Stimulated activated CD4-positive, alpha-beta T cell treated with anti-CD3 and anti-CD28 coated beads, Interleukin-1b, Interleukin-23, amount 100 ng/mL, for 48 hours (primary cell): ENCODE measurements at places on chromosomes 7 and 10.

DNA sequence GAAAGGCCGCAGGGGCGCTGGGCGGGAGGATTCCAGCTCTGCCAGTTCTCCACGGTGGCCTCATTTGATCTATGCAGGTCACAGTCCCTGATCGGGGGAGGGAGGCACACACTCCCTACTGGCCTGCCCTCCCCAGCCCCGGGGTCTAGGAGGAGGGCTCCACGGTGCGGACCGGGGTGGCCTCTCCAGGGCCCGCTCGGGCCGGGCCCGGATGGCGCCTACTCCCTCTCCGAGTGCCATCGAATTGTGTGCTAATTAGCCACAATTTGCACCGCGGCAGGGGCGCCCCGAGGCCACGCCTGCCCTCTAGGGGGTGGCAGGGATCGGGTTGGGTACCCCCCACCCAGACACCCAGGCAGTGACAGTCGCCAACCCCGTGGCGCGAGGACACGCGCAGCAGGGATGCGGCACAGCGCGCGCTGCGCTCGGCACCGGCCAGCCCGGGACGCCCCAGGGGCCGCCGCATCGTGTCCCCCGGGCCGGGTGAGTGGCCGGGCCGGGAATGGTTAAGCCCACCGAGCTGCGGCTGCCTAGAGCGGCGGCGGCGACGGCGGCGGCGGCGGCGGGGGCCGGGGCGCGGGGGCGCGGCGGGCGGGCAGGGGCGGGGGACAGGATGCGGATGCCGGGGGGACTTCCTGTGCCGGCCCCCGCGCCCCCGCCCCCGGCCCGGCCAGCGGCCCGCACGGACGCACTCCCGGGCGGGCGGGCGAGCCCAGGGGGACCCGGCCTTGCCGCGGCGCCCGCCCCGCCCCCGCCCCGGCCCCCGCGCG, at the start of gene ZNF853:
ZNF853 (plus strand) TSS at position 658 of the 770 bp plus-strand sequence. CDS start 565 bp downstream, outside the sequence.
- no peak for DNase-seq

DNA sequence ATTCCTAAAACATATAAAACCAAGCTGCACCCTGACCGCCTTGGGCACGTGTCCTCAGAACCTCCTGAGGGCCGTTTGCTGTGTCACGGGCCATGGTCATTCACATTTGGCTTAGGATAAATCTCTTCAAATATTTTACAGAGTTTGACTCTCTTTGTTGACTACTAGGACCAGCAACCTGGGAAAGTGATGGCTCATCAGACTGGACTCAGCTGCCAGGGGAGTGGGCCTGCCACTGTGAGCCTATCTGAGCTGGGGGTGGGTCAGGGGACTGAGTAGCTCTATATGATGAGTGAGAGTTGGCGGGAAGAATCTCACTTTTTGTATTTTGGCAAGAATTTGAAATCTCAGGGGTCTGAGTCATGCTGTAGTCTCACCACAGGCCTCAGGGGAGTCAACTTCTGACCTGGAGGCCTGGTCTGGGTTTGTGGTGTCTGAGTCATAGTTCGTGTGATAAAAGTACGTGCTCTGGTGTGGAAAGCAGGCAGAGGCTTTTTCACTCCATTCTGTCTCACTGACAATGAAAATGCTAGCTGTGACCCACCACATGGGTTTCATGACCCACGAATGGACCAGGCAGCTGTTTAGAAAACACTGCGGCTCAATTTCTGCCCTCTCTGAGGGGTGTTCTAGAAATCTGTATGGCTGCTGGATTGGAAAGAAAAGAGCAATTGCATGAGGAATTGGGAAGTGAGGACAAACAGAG, 4.2 kb upstream of the UPP1 start:
- peak; percentile 85 for DNase-seq

DNA sequence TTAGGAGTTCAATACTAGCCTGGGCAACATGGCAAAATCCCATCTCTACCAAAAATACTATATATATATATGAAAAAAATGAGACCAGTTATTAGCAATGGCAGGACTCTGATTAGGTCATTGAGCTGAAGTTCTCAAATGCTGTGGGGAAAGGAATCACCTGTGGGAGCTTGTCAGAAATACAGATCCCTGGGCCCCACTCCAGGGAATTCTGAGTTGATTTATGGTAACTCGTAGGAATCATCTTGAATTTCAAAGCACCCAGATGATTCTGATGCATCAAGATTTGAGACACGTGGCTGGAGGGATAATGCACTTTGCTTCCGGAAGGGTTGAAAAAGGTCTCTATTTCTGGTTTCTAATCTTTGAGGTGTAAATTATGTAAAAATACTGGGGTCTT, 1.0 kb upstream of the ANKRD1 start:
- no peak for DNase-seq

- DNase-seq, result no peak
Measured at GRCh38 chr7:8177109-8177933, 84.6 kb downstream of the ICA1 start.
